ENCODE measurements at places on chromosomes 3 and 15.

DNA sequence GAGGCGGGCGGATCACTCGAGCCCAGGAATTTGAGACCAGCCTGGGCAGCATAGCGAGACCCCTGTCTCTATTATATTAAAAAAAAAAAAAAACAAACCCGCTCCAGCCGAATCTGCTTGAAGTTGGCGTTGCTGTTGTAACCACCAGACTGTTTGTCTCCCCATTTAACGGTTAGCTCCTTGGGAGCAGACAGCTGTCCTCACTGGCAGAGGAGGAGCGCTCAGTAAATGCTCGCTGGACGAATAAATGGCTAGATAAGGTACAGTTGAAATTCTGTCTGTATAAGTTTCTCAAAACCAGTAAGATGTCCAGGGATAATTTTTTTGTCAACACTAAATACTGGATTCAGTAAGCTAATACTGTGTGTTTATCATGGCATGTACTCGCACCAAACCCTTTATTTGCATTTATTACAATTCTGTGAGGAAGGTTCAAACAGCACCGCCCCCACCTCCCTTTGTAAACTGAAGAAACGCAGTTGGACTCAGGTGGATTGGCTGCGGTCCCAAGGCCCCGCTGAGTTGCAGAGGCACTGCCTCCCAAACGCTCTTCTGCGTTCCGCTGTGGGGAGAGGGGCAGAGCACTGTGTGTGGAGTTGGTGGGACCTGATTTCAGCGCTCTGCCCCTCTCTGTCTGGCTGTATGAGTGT is 1.1 kb downstream of the RCCD1 start:
- DNase-seq = no peak

GRCh38 chr3:134852893-134853351 is 57.9 kb downstream of the EPHB1 start:
- no peak for DNase-seq

GRCh38 chr3:188362405-188362831 is 208.5 kb downstream of the LPP start:
- no peak for DNase-seq

DNA sequence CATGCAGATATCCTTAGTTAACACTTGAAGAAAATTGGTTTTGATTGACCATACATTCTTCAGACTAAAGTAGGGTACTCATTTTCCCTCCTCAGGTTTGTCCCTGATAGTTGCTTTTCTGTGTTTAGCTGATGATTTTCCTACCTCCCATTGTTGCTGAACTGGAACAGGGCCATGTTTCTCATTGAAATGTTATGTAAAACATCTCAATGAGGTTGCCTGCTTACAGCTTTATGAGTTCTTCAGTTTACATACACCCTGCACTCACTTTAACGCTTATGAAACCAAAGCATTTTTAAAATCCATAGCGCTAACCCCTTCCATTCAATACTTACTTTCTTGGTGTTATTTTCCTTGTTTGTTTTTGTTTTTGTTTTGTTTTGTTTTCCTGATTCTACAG is 61.9 kb downstream of the HMG20A start:
- peak; percentile 81 for DNase-seq

DNA sequence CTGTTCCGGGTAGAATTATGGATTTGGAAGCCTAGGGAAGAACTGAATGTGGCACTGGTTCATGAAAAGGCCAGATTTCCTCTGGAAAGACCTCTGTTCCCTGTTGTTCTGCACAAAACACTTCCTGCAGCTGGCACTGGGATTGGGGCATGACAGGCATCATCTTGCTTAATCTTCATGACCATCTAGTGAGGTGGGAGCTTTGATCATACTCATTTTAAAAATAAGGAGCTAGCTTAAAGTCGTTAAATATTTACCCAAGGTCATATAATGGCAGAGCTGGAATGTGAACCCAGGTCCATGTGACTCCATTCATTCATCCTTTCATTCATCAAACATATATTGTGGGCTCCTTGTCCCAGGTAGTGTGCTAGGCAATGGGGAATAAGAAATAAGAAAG is 40.4 kb downstream of the EBLN2 start:
- DNase-seq = no peak

GRCh38 chr3:66609660-66610561 is 109.1 kb upstream of the LRIG1 start:
- no peak for DNase-seq

- peak; percentile 61 for DNase-seq
Measured at GRCh38 chr3:55511895-55512570, 24.9 kb upstream of the WNT5A start.

GRCh38 chr15:66433726-66434125 is 47.0 kb downstream of the MAP2K1 start:
- DNase-seq = no peak

GRCh38 chr3:73473898-73474416 is 150.8 kb downstream of the PDZRN3 start:
- DNase-seq = no peak

GRCh38 chr15:67208396-67208795 is 46.1 kb downstream of the AAGAB start:
- no peak for DNase-seq

GRCh38 chr15:34437687-34438086 is at the start of gene GOLGA8A:
Gene GOLGA8A, minus strand, starts transcription at chr15:34437808. Its CDS starts 48,117 bp downstream, at chr15:34389691.
- DNase-seq = peak; percentile 52

- DNase-seq = no peak
Measured at GRCh38 chr3:133792171-133792763, 13.3 kb upstream of the SRPRB start.

DNA sequence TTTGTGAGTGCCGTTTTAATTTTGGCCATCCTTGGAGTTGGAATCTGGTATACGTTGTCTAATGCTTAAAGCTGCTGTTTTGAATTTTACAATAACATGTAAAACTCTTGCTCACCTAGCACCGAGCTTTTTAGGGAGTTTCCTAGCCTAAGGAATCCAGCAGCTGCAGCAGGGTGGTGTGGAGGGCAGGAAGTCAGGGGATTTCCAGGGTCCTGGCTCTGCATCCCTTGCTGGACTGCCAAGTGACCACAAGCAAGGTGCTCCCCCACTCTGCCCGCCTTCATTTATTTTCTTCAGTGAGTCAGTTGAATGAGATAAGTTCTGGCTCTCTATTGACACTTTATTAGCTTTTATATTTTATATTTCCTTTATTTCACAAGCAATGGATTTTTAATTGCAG is 113.7 kb downstream of the ATG7 start:
- DNase-seq = no peak

- DNase-seq = no peak
Measured at GRCh38 chr15:62818691-62819090, 223.9 kb upstream of the TPM1 start.

DNA sequence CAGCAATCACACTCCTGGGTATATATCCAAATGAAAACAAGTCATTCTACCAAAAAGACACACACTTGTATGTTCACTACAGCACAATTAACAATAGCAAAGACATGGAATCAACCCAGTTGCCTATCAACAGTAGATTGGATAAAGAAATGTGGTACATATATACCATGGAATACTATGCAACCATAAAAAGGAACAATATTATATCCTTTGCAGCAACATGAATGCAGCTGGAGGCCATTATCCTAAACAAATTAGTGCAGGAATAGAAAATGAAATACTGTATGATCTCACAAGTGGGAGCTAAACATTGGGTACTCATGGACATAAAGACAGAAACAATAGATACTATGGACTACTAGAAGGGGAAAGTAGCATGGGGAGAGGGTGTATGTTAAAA is 224.7 kb downstream of the CLSTN2 start:
- no peak for DNase-seq

DNA sequence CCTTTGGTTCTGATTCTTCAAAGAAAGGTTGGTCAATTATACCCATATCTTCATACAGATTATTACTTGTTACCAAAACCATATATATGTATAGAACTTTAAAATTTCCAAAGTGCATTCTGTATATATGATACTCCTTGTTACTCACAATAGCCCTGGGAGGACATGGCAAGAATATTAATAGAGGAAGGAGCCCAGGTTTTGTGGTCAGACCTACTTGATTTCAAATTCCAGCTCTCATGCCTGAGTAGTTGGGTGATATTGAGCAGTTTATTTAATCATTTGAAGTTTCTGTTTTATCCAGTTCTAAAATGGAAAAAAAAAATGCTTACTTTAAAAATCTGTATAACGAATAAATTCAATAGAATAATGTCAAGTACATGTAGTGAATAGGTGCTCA is 2.5 kb downstream of the IL1RAP start:
- no peak for DNase-seq

DNA sequence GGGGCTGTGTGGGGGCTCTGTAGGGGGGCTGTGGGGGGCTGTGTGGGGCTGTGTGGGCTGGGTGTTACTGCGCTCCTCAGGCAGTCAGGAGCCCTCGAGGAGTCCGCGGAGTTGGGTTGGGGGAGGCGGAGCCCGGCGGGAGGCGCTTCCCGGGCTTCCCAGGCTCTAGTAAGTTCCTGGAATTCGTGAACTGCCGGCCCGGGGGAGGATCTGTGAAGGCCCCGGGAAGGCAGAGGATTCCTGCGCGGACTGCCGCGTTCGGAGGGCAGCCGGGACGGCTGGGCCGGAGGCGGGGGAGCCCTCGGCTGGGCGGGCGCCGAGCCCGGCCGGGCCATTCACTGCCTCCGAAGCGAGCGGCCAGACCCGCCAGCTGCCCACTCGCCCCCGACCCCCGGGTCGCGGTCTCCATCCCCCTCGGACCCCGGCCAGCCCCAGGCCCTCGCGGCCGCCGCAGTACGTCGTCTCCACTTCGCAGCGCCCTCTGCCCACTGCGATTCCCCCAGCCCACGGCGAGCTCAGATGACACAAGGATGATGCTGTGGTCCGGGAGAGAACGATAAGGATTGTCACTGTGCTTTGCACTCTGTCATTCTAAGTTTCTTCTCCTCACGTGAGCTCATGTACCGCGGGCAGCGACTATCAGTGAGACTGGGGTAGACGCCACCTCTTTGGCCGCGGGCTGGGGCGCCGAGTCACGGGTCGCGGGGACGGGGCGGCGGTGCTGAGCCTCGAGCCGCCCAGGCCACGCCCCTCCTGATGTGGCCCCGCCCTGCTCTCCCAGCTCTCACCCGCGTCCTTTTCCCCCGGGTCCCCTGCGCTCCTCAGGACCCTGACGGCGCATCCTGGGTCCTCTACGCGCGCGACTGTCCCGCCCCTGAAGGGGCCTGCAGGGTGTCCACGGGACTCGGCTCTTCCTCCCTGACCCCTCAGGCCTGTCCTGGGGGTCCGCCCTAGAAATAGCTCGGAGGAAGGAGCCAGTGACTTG is 65.3 kb downstream of the KLF13 start:
- DNase-seq = peak; percentile 49

- DNase-seq = peak; percentile 80
Measured at GRCh38 chr3:160331127-160331937, 67.7 kb downstream of the IFT80 start.

DNA sequence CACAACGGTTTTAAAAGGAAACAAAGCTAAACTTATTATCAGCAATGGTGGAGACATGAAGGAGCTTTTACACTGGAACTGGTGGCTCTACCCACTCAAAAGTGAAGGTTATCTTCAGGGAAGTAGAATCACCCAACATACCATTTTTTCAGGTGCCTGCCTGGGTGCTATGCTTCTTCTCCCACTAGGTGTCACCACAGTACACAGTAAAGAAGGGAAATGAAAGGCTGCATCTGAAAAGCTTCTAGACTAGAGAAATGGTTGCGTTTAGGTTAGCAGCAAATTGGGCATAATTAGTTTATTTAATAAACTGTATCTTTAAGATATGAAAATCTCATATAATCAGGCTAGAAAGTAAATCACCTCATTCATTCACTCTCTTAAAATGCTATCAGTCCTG is 47.0 kb upstream of the SELENOK start:
- DNase-seq = peak; percentile 20

- no peak for DNase-seq
Measured at GRCh38 chr3:14913926-14914778, 33.2 kb upstream of the NR2C2 start.

- no peak for DNase-seq
Measured at GRCh38 chr3:184481984-184482671, 79.5 kb upstream of the EPHB3 start.

GRCh38 chr3:30761374-30761773 is 133.1 kb downstream of the GADL1 start:
- DNase-seq = no peak

DNA sequence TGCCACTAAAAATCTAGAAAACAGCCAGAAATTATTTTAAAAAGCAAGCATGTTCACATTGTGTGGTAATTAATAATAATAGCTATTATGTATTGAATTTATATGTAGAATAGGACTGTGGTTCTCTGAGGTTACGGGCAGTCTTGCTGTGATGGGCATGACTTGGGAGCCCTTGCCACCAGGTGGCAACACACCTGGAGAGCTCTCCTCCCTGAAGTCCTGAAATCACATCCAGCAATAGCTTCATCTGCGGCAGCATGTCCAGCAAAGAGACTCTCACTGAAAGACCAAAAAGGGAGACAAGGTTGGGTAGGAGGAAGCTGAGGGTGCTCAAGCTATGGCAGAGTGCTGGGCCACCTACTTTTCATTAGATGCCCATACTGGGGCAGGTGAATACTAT is 206.8 kb upstream of the IL12A start:
- no peak for DNase-seq

- no peak for DNase-seq
Measured at GRCh38 chr3:64164349-64164748, 60.9 kb downstream of the PRICKLE2 start.

GRCh38 chr3:10632741-10633140 is 127.4 kb upstream of the ATP2B2 start:
- no peak for DNase-seq

DNA sequence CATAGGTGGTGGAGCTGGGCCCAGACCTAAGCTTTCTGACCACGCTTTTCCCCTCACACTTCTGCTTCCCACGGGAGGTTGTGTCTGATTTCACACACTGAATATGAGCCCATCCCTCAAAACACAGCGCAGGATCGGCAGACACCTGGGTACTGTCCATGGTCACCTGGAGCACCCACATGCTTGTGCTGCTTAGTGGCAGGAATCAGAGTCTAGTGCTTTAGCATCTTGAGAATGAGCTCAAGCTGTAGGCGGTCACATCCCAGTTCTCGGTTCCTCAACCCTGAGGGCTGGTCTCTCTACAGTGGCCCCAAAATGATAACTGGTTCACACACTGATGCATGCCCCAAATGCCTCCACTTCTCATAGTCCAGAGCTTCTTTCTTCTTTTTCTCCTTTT is 111.0 kb downstream of the SEMA5B start:
- no peak for DNase-seq

DNA sequence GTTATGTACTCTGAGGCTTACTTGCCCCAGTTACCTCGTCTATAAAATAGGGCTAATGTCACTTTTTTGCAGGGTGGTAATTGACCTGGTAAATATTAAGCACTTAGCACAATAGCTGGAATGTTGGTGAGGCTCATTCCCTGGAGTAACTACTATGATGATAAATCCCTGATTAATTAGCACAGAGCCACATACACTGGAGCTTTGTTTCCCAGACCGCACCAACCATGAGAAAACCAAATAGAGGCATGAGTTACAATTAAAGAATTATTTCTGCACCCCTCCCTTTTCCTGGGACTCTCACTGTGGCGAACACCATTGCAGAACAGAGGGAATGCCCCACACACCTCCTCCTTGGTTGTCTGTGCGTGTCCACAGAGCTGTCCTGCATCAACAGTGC is 76.6 kb upstream of the CPOX start:
- DNase-seq = no peak

DNA sequence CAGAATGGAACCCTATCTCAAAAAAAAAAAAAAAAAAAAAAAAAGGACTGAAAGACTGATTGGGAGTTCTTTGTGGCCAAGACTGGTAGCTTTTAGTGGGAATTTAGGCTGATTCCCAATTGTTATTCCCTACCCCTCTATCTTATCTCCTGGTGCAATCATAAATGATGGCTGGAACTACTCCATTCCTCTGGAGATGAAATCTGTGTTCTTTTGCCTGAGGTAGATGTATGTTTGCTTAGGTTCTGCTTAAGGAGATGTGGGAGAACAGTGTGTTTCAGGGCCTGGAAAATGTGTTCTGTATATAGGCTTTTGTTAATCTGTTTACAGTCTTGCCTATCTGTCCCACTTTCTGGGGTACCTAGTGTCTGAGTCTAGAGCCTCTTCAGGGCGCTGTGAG is 19.5 kb downstream of the UBE2Q2 start:
- DNase-seq = no peak

All from fibroblast of skin of left quadriceps (primary cell).